ENCODE measurements at places on chromosomes 2 and 18. TPM values are rescaled to one million over a fixed set of nuclear protein-coding genes. Genes with fewer than 3 reads are reported as not detected.

Gene IHH
- total RNA-seq, result not detected

Gene CFAP53
- total RNA-seq, result not detected

Gene GALNT5
- 1.1 TPM for total RNA-seq

Gene COL6A3
- total RNA-seq, result 715 TPM

Gene CFAP65
- total RNA-seq, result not detected

Gene OR6B2
- total RNA-seq, result not detected

Gene METAP1D
- 7.8 TPM for total RNA-seq

DNA sequence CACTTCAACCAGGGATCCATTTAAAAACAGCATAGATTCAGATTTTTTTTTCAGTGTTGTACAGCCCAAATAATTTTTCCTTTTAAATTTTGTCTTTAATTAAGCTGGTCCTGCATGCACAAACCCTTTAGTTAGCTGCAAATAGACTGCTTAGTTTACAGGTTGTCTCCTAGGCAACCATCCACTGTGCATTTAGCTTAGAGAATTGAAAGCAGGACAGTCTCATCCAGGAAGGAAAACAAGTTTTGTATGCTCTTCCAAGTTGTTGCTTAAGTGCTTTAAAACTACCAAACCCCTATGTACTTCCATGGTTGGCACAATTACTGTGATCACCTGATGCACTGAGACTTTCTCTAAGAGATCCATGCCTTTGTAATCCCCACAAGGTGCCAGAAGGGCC is at the start of gene MAP3K19:
TSS of gene MAP3K19 (minus strand) at position 148 of the 400 bp plus-strand sequence. CDS start 22,800 bp downstream, outside the sequence.
- no peaks in the 10 kb centered on the region for H3K4me1 ChIP-seq
- H3K27me3 ChIP-seq, result no peaks in the 10 kb centered on the region
- DNase-seq, result no peak
- no peaks in the 10 kb centered on the region for H3K36me3 ChIP-seq
- H3K27ac ChIP-seq, result no peak within 1 kb of the TSS

DNA sequence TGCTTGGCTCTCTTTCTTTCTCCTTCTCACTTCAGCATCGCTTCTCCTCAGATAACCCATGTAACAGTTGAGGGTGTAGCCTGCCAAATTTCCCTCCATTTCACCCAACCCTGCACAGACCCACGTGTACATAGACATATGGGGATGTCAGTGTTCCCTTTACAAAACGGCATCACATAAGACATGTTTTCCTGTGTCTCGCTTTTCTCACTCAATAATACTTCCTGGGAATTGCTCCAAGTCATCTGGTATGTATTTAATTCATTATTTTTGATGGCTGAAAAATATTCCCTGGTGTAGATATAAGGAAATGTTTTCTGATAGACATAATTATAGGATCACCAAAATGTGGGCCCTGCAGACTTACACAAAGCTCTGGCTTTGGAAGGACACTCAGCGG is 176.8 kb downstream of the LOXHD1 start:
- DNase-seq, result no peak
- no peaks in the 10 kb centered on the region for H3K27me3 ChIP-seq
- H3K4me1 ChIP-seq, result no peaks in the 10 kb centered on the region
- no peak overlapping the region for H3K4me3 ChIP-seq

DNA sequence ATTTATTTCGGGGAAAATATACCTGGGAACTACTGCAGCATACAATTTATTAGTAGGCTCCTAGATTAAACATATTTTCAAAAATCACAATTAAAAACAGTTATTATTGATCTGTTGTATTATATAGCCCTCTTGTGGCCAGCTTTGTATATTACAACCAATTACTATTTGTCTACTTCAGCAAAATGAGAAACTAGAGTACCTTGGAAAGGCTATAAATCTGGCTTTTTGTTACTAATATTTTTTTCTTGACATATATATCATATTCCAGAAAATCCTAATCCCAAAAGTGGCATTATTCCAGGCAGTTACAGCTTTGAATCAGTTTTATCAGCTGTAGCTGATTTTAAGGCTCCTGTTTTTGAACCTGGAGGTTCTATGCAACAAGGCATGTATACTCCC is 101.2 kb downstream of the UBR3 start:
- no peaks in the 10 kb centered on the region for H3K27me3 ChIP-seq
- H3K27ac ChIP-seq, result no peak overlapping the region
- DNase-seq, result no peak
- H3K4me1 ChIP-seq, result no peaks in the 10 kb centered on the region
- H3K36me3 ChIP-seq, result no peaks in the 10 kb centered on the region

DNA sequence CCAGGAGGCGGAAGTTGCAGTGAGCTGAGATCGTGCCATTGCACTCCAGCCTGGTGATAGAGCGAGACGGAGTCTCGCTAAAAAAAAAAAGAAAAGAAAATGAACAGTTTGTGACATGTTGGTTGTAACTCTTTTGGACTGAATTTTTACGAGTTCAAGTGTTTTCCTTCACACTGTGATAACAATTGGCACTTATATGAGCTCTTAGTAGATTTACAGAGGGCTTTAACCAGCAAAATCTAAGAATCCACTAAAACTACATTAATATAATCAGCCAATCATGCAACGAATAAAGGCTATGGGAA is 2.1 kb upstream of the GEMIN6 start:
- peaks cover 11% of the 10 kb centered on the region for H3K4me1 ChIP-seq
- no peak overlapping the region for H3K27ac ChIP-seq
- H3K36me3 ChIP-seq, result peaks cover 4% of the 10 kb centered on the region
- DNase-seq, result no peak
- no peaks in the 10 kb centered on the region for H3K27me3 ChIP-seq

DNA sequence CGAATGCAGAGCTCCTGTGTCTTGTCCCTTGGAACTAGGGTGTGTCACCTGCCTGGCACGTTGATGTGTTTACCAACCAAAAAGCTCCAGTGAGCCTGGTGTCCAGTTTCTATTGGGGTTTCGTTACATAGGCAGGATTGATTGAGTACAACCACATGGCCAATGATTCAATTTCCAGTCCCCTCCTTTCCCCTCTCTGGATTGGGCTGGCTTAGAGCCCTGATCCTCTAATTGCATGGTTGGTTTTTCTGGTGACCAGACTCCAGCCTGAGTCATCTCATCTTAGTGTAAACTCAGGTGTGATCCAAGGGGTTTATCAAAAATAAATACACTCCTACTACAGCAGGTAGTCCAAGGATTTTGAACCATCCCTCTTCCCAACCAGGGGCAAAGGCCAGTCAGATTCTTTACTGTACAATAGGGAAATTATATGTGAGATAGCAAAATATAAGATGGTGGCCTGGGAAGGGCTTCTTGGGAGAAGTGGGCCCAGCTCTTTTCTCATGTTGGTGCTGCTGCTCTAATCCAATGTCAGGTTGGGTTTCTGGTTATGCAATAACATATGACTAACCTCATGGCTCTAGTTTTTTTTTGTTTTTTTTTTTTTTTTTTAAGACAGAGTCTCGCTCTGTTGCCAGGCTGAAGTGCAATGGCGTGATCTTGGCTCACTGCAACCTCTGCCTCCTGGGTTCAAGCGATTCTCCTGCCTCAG is 64.7 kb upstream of the MGAT5 start:
- no peaks in the 10 kb centered on the region for H3K36me3 ChIP-seq
- H3K4me3 ChIP-seq, result no peak overlapping the region
- H3K4me1 ChIP-seq, result no peaks in the 10 kb centered on the region
- no peak for DNase-seq

DNA sequence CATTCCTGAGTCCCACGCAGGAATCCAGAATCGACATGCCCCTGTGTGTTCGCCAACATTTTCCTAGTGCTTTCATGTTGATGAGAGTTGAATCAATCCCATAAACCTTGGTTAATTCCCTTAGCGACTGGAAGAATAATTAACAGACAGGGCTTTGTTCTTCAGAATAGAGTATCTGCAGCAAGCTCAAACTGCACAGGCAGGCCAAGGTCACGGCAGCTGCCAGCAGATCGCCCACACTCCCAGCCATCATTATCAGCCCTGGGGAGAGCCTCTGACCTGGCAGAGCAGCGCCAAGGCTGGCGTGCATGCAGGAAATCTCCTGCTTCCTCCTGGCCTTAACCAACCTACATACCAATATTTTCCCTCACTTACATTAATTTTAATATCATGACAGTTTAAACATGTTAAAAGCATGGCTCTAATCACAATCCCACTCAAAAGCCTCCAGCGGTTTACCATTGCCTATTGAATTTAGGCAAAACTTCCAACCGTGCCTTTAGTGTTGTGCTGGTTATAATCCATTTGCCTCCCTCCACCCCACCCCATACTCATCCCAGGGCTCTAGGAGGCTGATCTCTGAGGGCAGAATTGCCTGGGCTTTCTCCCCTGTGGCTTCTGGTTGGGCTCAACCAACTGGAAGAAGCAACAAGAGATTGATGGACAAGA is 46.8 kb upstream of the NCK2 start:
- no peak overlapping the region for H3K4me3 ChIP-seq
- no peak for DNase-seq
- no peak overlapping the region for H3K27ac ChIP-seq
- H3K4me1 ChIP-seq, result no peaks in the 10 kb centered on the region

DNA sequence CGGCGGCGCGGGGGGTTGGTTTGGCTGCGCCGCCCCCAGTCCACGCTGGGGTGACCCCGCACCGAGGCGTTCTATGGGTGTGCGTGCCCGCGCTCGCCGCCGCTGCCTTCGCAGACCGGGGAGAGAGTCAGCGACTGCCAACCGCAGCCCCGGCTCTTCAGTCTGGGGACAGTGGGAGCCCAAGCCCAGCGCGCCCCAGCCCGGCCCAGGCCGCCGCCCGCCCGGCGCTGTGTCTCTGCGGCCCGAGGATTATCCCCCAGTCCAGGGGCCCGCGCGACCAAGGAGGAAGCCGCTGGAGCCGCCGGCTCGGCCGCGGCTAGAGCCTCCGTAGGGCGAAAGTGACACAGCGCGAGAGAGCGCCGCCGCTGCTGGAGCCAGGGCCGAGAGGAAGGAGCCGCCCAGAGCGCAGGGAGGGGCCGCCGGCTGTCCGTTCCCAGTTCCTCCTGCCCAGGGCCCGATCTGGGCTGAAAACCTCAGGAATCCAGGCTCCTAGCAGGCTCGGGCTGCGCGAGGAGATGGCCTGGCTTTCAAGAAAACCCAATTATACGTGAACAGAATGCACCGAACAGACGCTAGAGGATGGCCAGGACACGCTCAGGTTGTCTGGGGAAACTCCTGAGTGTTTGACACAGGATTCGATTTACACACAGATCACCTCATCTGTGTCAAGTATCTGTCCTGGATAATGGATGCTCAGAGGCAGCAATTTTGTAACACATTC is 2.4 kb downstream of the CTIF start:
- peak; percentile 89 for DNase-seq
- H3K27me3 ChIP-seq, result no peaks in the 10 kb centered on the region
- peak overlapping the region; percentile 97 for H3K27ac ChIP-seq
- peak overlapping the region; percentile 70 for H3K4me3 ChIP-seq

- H3K36me3 ChIP-seq, result peaks cover 6% of the 10 kb centered on the region
- peaks cover 23% of the 10 kb centered on the region for H3K4me1 ChIP-seq
- H3K27ac ChIP-seq, result no peak overlapping the region
- no peak overlapping the region for H3K4me3 ChIP-seq
- H3K27me3 ChIP-seq, result no peaks in the 10 kb centered on the region
These were observed 2.9 kb downstream of the ITPRID2 start for GRCh38 chr2:181894381-181894780.

GRCh38 chr2:233680361-233681045 is 1.2 kb upstream of the UGT1A7 start:
- DNase-seq, result no peak
- H3K27ac ChIP-seq, result no peak overlapping the region
- no peaks in the 10 kb centered on the region for H3K4me1 ChIP-seq
- no peak overlapping the region for H3K4me3 ChIP-seq

DNA sequence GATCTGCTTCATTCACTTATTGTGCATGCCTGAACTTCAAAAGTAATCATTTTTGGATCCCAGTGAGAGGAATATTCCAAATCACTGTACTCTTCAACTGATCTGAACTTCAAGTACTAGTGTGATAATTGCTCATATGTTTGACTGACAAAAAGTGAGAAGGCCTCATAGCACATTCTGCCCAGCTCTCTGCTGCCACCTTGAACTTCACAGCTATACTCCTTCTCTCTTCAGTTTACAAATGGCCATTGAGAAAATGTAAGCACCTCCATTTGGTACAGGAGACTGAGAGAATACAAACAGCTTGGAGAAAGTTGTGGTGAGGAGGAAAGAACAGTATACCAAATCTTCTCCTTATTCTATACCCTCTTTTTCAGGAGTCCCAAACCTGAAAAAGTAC is 946.0 kb upstream of the CHAC2 start:
- H3K27ac ChIP-seq, result no peak overlapping the region
- no peaks in the 10 kb centered on the region for H3K4me1 ChIP-seq
- H3K36me3 ChIP-seq, result no peaks in the 10 kb centered on the region
- H3K4me3 ChIP-seq, result no peak overlapping the region
- DNase-seq, result no peak

DNA sequence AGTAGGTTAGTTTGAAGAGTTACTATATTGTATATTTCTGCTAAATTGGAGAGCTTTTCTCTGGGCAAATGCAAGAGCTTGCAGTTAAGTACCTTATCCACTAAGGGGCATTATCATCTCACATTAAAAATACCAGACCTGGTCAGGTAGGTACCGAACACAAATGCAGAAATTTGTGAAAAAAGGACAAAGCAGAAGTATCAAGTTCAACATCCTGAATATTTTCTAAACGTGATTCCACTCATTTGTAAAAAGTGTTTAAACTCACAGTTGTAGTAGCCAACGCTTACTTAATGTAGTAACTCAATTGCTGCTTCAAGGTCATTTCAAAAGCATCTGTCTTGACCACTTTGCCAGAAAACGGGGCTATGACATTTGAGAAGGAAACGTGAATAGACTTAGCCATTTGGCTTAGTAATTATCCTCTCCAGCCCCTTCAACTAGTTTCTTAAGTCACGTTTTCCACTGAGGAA is 52.1 kb downstream of the CYRIA start:
- H3K27me3 ChIP-seq, result no peaks in the 10 kb centered on the region
- H3K27ac ChIP-seq, result no peak overlapping the region
- peaks cover 2% of the 10 kb centered on the region for H3K36me3 ChIP-seq
- no peak overlapping the region for H3K4me3 ChIP-seq
- no peak for DNase-seq
- H3K4me1 ChIP-seq, result peaks cover 18% of the 10 kb centered on the region

- no peaks in the 10 kb centered on the region for H3K36me3 ChIP-seq
- H3K27ac ChIP-seq, result peak overlapping the region; percentile 70
- H3K4me3 ChIP-seq, result peak overlapping the region; percentile 15
These were observed 36.9 kb upstream of the KLF11 start for GRCh38 chr2:10006236-10007161.

GRCh38 chr2:182069908-182070307 is 84.3 kb downstream of the PPP1R1C start:
- H3K36me3 ChIP-seq, result no peaks in the 10 kb centered on the region
- no peaks in the 10 kb centered on the region for H3K4me1 ChIP-seq
- no peak overlapping the region for H3K4me3 ChIP-seq
- no peaks in the 10 kb centered on the region for H3K27me3 ChIP-seq
- no peak for DNase-seq

GRCh38 chr18:9191658-9192256 is 55.2 kb downstream of the ANKRD12 start:
- peaks cover 39% of the 10 kb centered on the region for H3K36me3 ChIP-seq
- H3K27ac ChIP-seq, result no peak overlapping the region
- no peaks in the 10 kb centered on the region for H3K27me3 ChIP-seq
- DNase-seq, result no peak
- no peak overlapping the region for H3K4me3 ChIP-seq
